Midbrain (tissue), 1 donor: ENCODE measurements at places on chromosomes 12 and 14.

DNA sequence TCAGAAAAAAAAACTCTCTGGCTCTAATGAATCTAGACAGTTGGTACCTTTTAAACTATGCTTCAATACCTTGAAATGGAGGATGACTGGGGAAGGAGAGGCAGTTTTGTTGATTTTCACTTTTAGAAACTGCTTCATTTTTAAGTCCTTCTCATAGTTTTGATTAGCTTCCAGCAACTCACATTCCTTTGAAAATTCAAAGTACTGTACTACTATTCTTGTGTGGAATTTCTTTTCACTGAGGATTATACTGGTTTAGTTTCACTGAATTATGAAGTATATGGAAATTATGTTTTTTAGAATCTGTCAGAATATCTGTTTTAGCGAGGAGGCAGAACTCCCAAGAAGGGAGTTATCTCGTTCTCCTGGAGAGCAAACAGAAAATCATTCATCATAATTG lies 116.3 kb downstream of the TGFB3 start:
- DNase-seq = no peak

GRCh38 chr12:46358791-46359666 lies 13.5 kb downstream of the SLC38A2 start:
- DNase-seq = peak; percentile 26

GRCh38 chr14:51468523-51468922 lies 183.2 kb upstream of the FRMD6 start:
- DNase-seq = no peak

DNA sequence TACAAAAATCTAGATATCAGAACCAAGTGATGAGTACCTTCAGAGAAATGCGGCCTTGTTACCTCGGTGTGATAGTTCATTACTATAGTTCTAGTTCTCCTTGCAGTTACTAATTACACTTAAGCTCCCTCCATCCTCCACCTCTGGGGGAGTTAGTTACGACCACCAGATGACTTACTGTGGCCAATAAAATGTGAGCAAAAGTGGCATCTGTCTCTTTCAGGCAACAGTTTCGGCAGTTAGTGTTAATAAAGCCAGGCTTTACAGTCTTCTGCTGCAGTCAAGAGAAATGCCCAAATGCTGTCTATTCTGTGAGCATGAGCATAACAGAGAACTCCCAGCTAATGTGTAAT lies 6.0 kb downstream of the TXNDC16 start:
- no peak for DNase-seq

GRCh38 chr14:49886523-49886922 lies 6.4 kb upstream of the ARF6 start:
- DNase-seq = no peak

DNA sequence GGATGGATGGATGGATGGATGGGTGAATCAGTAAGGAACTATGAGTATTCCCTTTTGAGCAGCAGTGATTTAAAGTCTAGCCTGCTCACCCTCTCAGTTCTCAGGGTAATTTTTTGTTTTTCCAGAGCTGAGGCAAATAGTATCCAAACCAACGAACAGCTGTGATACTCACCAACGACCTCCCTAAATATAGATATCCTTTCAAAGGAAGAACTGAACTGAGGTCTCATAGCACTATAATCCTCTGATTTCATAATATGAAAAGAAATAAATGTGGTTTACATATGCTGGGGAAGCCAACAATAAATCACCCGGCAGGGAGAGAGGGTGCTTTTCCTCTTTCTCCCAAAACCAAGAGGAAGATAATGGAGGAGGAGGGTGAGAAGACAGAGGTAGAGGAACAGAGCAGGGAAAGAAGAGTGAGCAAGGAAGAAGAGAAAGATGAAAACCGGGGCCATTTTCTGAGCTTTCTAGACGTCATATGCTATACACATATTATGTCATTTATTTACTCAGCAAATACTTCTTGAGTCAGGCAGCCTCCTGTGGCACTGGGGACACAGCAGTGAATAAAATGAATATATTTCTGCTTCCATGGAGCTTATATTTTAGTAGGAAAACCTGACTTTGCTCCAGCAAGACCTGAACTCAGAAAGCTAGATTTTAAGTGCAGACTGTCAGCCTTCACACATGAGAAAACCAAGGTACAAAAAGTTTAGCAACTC lies 710.7 kb upstream of the TBX3 start:
- DNase-seq = no peak

- no peak for DNase-seq
Measured at GRCh38 chr12:49470986-49471385, 67.8 kb upstream of the KCNH3 start.

DNA sequence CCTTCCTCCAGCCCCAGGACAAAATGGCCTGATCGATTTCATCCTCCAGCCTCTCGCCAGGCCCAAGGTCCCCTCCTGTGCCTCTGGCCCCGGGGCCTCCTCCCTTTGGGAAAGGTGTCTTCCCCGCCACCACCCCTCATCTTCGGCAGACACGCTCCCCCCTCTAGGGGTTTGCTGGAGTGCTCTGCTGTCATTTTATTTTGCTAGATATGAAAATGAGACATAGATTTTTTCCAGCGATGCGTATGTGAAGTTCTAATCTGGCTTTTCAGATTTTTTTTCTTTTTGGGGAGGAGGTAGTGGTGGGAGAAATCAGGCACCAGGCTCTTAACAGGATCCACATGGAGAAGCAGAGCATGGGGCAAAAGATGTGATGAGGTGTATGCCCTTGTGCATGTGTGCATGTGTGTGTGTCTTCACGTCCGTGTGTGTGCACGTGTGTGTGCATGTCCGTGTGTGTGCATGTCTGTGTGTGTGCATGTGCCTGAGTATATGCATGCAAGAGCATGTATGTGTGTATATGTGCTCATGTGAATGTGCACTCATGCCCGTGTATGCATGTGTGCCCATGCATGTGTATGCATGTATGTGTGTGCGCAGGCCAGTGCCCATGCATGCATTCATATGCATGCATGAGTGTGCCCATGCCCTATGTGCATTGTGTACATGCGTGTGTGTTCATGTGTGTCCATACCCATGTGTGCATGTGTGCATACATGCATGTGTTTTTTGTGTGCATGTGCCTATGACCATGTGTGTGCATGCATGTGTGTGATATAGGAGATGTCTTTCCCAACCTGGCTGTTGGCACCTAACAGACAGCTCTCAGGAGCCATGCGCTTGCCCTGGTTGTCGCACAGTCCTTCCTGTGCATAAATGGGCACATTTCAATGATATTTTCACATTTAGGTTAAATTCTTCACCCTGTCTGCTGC lies 203.0 kb downstream of the RBM19 start:
- no peak for DNase-seq

GRCh38 chr12:10909462-10909861 lies at the start of gene TAS2R13:
Gene TAS2R13 (minus strand): TSS chr12:10909562. CDS start chr12:10909298, 264 bp downstream.
- DNase-seq = no peak

GRCh38 chr14:21939836-21940235 lies 266.2 kb upstream of the OR4E1 start:
- no peak for DNase-seq

DNA sequence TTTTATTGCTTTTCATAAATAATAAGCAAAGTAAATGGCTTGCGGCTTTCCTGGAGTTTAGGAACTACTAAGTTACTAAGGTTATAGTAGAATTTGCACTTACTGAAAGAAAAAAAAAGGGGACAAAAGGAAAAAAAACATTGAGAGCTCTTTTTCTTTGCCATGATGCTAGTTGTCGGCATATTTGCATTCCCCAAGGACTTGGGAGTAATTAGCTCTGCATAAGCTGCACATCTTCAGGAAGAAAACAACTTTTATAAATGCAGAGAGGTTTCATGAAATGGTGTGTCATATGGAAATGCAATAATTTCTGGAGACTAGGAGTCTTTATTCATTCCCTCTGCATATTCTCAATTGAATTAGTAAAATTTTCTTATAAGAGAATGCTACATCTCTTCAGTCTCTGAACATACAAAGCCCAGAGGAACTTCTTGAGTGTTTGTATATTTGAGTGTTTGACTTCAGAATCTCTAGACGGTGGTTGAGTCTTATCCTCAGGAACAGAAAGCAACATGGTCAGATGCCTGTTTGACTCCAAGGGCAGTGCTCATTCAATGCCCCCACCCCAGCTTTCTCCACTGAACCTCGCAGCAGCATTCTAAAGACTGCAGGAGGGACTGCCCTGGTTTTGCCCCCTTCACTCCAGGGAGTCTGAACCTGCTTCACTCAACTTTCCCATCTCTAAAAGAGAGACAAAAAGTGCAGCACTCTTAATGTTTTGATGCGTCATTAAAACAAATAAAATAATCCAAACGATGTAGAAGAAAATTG lies 158.9 kb upstream of the EEA1 start:
- DNase-seq = no peak

GRCh38 chr12:123143736-123144461 lies 7.0 kb downstream of the PITPNM2 start:
- DNase-seq = no peak

DNA sequence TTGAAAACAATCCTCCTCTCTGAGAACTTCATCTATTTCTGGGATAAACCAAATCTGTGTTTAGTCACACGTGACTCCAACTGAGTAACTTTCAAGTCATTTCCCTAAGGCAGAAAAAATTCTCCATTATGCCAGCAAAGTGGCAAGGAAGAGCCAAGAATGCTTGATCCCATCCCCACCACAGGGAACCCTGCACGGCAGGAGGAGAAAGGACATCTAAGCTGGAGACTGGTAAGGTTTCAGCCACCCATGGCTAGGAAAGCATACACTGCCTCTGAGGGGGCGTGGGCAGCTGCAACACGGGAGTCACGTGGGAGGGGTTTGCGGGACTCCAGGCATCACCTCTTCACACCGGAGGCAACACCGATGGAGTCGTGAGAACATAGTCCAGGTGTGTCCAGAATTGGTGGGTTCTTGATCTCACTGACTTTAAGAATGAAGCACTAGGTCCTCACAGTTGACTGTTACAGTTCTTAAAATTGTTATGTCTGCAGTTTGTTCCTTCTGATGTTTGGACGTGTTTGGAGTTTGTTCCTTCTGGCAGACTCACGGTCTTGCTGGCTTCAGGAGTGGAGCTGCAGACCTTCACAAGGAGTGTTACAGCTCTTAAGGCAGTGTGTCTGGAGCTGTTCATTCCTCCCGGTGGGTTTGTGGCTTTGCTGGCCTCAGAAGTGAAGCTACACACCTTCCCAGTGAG lies 2.7 kb upstream of the SIVA1 start:
- DNase-seq = no peak

GRCh38 chr14:50806241-50806933 lies 24.6 kb downstream of the NIN start:
- DNase-seq = no peak

GRCh38 chr12:1171657-1172408 lies 180.8 kb downstream of the ERC1 start:
- DNase-seq = no peak

GRCh38 chr12:115088995-115089841 lies 405.2 kb upstream of the TBX3 start:
- no peak for DNase-seq

DNA sequence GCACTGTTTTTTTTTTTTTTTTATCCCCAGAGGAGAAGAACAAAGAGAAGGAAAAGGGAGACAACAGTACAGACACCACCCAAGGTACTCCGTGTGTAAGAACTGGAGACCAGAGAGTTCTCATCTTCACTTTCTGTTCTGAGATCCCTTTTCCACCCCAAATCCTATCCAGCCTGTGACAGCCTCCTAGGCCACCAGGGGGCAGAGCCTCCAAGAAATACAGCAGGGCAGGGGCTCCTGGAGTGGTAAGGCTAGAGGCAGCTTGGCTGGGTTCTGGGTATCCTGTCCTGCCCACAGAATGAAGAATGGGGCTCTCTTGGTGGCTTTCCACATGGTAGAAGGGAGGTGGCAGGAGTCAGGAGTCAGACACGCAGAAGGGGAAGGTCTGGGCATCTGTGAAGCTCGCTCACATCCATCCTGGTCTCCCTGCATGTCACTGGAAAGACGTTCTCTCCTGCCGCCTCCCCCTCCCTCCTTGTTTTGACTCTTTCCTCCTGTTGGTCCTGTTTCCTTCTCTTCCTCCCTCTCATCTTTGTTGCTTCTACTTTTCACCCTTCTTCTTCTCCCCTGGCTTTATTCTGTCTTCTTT lies 12.0 kb downstream of the CLSTN3 start:
- no peak for DNase-seq

DNA sequence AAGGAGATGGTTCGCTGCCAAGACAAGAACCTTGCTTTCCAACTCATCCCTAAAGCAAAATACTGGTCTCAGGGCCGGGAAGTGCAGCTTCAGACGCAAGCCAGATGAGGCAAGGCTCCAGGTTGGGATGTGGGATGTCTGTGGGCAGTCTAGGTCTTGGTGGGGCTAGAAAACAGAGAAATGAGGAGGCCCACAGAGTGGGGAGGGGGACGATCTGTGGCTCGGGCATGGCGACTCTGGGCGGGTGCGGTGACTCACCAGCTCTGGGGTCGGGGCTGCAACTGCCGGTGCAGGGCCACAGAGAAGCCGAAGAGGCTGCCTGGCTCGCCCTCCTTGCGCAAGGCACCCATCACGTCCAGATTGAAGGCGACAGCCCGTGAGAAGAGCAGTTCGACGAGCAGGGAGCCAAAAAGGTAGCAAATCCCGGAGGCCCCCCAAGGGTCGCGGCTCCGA lies 459 bp downstream of the ITGA7 start:
- DNase-seq = no peak

- DNase-seq = no peak
Measured at GRCh38 chr12:93186131-93186530, 191.6 kb upstream of the NUDT4 start.

- DNase-seq = no peak
Measured at GRCh38 chr12:123559468-123559867, 24.9 kb upstream of the TMED2 start.

DNA sequence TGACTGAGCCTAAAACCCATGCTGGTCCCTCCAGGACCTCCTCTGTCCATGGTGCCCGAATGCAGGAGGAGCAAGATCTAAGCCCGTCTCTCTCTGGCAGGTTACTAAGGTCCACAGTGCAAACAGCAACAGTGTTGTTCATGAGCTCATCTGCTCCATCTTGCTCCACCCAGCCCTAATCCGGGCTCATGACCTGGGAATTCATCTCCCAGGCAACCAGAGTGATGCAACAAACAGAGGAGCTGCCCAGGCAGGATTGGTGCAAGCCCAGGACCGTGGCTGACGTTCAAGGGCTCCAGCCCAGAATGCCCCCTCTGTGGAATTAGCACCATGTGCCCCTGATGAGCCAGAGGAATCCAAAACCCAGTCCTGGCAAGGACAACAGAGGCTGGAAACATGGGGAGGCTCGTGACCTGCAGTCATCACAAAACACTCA lies 29.9 kb downstream of the HSPB8 start:
- peak; percentile 79 for DNase-seq

- DNase-seq = no peak
Measured at GRCh38 chr12:111436266-111436665, 30.5 kb downstream of the SH2B3 start.

DNA sequence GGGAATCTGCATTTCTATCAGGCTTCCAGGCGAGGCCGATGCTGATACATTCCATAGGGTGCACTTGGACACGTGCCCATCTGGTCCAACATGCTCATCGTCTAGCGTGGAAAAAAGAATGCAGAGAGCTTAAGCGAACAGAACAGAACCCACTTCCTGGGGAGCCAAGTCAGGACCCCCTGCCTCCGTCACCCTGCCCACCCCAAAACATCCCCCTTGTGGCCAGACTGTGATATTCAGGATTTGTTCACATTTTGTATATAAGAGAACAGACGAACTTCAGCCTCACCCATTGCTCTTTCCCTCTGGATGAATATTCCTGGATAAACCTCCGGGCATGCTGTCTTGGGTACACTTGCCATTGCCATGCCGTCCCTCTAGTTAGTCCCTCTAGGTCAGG lies 4.3 kb upstream of the PIWIL1 start:
- no peak for DNase-seq

- DNase-seq = no peak
Measured at GRCh38 chr12:19953734-19954133, 414.6 kb upstream of the PDE3A start.

GRCh38 chr14:23051141-23052057 lies 5.9 kb downstream of the CDH24 start:
- no peak for DNase-seq

- DNase-seq = no peak
Measured at GRCh38 chr14:76311079-76311758, 64.7 kb upstream of the ESRRB start.
